NCI-H187 treated with DMSO at 0.1 percent for 48 hours (cell line): ENCODE measurements at places on chromosomes 16 and 17.

DNA sequence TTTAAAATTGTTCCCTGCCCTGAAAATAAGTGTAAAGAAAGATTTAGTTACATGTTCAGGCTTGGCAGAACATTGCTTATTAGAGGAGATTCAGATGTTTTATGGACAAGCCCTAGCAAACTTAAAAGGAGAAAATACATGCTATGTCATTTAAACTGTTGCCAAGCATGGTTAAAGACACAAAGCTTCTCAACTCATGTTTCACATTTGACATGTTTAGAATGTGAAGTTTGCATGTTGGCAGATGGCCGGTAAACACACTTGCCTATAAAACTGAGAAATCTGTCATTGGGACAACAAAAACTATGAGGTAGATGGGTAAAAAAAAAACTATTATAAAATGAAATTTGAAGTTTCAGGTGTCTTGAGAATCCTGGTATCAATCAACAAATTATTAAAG, 5.8 kb downstream of the KRTAP29-1 start:
- DNase-seq, result no peak

- no peak for DNase-seq
These were observed 38.0 kb downstream of the AXIN2 start for GRCh38 chr17:65523411-65523810.

DNA sequence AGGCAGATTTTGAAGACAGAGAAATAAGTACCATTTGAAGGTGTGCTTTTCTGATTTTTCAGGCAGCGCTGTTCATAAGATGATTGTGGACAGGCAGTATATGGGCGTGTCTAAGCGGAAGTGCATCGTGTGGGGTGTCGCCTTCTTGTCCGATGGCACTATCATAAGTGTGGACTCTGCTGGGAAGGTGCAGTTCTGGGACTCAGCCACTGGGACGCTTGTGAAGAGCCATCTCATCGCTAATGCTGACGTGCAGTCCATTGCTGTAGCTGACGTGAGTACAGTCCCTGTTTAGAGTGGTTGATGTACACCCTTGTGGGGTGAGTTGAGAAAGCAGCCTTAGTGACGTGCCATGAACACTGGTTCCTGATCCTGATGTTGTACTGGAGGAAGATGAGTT, 10.7 kb downstream of the UTP4 start:
- no peak for DNase-seq

DNA sequence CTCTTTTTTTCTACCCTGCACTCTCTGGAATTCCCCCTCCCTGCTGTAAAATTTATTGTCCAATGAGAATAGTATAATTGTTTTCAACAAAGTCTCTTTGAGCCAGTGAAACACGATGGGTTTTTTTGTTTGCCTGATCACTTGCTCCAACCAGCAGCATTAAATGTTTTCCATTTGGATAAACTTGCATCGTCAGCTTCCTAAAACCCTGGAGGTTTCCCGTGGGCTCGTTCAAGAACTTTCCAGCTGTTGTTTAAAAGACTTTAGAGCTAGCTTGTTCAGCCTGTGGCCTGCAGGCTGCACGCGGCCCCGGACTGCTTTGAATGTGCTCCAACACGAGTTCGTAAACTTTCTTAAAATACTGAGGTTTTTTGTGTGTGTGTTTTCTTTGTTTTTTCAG, 14.9 kb downstream of the NAGPA start:
- DNase-seq, result no peak

GRCh38 chr17:80261159-80261894, 675 bp downstream of the RNF213 start:
- no peak for DNase-seq

- no peak for DNase-seq
These were observed 533.2 kb upstream of the CDH5 start for GRCh38 chr16:65833171-65833871.

DNA sequence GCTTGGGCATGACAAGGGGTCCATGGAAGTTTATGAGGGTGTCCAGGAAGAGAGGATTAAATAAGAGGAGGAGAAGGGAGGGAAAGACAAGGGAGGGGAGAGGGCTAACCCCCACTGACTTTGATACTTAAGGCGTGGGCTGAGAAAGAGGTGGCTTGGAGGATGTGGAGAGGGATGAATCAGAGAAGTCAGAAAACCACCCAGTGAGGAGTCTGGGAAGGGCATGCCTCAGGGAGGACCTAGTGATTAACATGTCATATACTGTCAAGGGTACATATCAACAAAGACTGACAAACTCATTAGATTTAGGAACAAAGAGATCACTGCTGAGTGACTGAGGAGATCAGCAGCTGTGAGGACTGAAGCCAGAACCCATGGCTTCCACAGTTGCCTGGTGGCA, 145.4 kb downstream of the IRX5 start:
- no peak for DNase-seq

DNA sequence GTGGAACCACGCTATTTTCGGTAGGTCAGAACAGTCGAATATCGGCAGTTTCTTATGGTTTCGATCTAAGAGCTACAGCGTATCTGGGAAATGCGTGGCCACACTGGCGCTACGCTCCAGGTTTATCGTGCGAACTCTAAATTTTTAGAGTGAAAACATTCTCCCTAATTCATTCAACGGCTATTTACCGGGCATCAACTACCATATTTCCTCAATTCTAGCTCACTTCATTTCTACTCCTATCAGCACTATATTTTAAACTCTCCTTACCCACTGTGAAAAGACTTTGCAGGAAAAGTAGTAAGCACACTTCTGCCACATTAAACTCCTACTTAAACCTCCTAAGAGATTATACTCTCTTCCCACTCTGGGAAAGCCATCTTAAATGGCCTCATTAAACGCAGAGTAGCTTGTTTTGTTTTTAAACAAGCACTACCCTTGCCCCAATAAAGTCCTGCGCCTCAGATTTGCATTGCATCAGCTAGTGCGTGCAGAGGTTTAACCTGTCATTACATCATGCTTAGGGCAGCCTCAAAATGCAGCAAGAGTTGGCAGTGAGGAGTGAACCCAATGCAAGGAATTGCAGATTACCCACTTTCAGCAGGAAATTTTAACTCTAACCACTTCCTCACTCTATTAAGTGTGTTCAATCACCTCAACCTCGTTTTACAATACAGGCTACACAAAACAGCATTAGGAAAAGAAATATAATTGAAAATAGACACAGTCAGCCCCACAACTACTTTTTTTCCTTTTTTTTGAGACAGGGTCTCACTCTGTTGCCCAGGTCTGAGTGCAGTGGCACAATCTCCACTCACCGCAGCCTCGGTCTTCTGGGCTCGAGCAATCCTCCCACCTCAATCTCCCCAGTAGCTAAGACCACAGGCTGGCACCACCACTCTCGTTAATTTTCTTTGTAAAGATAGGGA, 18.8 kb downstream of the SIAH1 start:
- no peak for DNase-seq

DNA sequence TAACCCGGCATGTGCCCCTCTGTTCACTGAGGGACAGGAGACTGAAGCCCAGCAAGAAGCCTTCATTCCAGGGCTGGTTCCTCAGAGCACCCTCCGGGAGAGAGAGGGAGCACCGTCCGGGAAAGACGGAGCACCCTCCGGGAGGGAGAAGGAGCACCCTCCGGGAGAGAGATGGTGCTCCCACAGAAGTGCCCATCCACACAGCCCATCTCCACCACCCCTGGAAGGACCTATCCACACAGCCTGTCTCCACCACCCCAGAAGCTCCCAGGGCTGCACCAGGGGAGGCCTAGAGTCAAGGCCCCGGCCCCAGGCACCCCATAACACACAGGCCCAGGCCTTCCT, 88.6 kb downstream of the ABR start:
- no peak for DNase-seq

GRCh38 chr16:23072084-23072599, 77.1 kb downstream of the USP31 start:
- no peak for DNase-seq

GRCh38 chr16:1929105-1929504, 10.9 kb upstream of the HS3ST6 start:
- DNase-seq, result no peak

DNA sequence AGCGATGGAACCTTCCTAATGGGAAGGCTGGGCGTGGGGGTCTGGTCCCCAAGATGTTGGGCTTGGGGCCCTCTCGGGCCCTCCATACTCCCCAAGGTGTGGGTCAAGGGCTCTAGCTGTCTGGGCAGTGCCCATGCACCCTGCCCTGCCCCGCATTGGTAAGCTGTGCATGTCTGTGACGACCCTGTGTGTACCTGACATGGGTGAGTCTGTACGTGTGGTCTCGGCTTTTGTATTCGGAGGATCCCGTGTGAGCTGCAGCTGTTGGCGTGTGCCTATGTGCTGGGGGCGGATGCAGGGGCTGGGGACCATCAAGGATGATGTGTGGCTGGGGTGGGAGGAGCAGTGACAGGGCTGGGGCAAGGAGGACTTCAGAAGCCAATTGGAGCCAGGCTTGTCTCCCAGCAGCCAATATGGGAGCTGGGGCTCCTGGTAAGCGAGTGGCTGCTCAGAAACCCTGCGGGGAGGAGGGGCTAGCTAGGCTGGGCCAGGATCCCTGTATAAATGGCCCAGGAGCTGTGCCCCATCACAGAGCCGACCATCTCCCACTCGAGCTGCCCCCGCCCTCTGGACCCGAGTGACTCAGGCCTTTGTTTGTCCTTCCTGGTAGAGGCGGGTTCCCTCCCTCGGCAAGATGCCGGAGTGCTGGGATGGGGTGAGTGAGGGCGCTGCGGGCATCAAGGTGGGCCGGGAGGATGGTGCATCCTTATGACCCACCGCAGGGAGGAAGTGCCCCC, at the start of gene NDRG4:
TSS of gene NDRG4 (plus strand) at position 529 of the 737 bp plus-strand sequence. CDS start at position 635, 106 bp downstream.
- DNase-seq, result no peak

- DNase-seq, result no peak
These were observed 10.2 kb downstream of the MAP3K14 start for GRCh38 chr17:45306623-45307022.

DNA sequence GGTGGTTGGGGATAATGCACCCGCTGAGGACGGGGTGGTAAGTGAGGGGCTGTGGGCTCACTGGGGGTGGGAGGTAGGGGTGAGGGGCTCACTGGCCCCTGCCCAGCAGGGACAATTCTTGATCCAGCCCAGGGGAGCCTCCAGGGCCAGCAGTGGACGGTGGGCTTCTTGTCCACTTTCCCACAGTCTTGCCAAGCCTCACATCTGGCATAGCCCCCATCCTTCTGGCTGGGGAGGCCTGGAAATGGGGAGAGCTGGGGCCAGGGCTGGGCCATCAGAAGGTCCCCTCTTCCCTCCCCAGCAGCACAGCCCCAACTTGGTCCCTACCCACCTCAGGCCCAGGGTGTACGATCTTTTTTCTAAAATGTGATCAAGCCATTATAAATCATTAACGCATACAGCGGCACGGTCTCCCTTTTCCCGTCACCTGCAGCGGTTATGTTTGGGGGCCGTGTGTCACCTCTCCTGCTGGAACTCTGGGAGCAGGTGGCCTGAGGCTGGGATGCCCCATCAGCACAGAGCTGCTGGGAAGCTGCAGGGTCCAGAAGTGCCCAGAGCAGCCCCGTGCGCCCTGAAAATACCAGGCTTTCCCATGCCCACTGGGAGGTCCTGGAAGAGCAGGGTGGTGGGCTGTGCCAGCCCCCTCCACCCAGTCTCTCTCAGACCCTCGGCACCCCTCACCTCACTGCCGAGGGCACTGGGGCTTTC, 7.2 kb upstream of the SETD6 start:
- no peak for DNase-seq

DNA sequence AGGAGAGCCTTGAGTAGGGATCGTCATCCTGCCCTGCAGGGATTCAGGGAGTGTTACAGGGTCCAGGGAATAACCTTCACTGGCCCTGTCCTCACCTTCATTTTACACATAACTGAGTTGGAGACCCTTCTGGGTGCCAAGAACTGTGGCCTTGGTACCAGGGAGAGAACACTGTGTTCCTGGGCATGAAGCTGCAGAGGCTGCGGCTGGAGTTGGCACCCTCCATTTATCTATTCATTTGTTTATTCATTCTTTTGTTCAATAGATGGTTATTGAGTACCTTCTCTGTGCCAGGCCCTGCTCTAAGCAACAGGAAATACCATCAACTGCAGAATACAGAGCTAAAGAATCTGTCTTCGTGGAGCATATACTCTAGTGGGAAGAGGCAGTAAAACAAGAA, 6.7 kb downstream of the ABCC3 start:
- no peak for DNase-seq

GRCh38 chr17:44279346-44279665, 11.4 kb upstream of the SLC4A1 start:
- DNase-seq, result no peak

DNA sequence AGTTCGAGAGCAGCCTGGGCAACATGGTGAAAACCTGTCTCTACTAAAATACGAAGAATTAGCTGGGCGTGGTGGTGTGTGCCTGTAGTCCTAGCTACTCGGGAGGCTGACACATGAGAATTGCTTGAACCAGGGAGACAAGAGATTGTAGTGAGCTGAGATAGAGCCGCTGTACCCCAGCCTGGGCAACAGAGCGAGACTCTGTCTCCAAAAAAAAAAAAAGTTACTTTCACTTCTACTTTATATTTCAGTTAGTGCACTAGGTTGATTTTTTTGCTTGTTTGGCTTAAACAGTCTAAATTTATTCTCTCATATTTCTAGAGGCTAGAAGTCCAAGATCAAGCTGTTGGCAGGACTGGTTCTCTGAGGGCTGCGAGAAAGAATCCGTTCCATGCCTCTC, 13.4 kb downstream of the CCDC102A start:
- DNase-seq, result no peak

DNA sequence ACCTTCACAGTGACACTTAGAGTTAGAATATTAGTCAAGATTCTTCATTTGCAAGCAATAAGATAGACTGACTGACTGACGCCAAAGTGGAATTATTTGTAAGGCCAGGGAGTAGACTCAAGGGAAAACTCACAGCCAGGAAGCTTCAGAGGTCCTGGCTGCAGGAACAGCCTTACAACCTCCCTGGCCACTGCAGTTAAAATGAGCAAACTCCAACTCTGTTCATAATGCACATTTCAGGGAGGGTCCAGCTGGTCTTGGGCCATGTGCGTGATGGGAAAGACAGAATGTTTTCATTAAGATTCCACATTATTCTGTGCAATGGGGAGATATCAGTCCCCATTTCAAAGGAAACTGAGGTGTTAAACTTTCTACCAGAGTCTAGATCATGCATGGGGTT, 9.9 kb downstream of the CAPNS2 start:
- no peak for DNase-seq

GRCh38 chr16:24053099-24053946, 202.8 kb upstream of the CACNG3 start:
- no peak for DNase-seq

- no peak for DNase-seq
These were observed 9.4 kb upstream of the MYLK3 start for GRCh38 chr16:46757339-46758050.

- no peak for DNase-seq
These were observed 11.1 kb downstream of the SPATA33 start for GRCh38 chr16:89668790-89669158.

DNA sequence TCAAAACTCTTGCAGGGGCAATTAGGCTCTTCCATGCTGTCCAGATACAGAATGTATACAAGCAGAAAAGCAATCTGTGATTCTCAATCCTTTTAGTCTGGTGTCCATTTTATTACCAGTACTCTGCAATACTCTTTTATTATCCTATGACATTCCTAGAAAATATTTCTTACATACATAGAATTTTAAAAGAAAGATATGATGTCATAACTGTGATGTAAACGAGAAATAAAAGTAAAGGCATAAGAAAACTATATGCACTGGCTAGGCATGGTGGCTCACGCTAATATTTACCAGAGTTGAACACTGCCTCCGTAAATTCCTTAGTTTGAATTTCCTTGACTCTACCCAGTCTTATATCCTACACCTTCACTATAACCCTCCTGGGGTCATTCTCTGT, 55.0 kb downstream of the EFCAB5 start:
- DNase-seq, result no peak

GRCh38 chr17:36495076-36495578, 8.6 kb downstream of the ZNHIT3 start:
- no peak for DNase-seq
